GF-D8 (cell line): ENCODE measurements at places on chromosomes 2 and 18.

GRCh38 chr2:3956892-3957291 lies 253.5 kb downstream of the DCDC2C start:
- DNase-seq: no peak

- DNase-seq: no peak
Observed at GRCh38 chr2:238449909-238450417, 23.2 kb downstream of the ASB1 start.

DNA sequence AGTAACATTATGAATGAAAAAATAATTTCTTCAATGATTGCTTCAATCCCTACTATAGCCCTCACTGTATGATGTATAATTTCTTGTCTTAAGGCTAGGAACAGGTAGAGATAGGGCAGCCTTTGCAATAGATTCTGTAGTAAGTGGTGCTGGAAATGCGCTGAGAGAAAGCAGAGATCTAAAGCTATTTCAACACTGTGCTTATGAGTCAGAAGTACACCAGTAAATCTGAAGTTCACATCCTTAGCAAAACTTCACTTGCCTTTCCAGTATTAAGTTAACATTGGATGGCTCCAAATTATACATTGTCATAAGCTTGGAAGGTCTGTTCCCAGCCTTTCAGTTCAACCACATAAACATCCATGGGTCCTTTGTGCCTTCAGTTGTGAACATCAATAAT lies 178.2 kb upstream of the EPHA4 start:
- no peak for DNase-seq

- no peak for DNase-seq
Observed at GRCh38 chr2:26989156-26989555, 18.7 kb downstream of the MAPRE3 start.

- DNase-seq: no peak
Observed at GRCh38 chr18:67432806-67433205, 83.7 kb downstream of the DSEL start.

DNA sequence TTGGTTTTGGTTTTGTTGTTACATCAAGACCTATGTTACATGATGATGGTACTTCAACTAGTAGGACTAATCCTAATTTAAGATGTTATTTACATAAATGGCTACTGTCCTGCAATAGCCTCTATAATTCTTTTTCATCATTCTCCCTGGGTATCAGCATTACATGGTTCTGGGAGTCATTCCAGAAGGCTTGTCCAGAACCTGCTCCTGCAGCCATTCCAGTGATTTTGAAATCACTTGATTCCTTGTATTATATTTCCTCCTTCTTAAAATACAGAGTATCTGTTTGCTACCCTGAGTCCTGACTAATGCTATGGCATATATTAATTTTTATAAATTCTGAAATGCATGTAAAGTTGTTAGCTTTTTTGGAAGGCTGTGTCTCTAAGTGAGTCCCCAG lies 400.5 kb upstream of the MEIS1 start:
- DNase-seq: no peak

DNA sequence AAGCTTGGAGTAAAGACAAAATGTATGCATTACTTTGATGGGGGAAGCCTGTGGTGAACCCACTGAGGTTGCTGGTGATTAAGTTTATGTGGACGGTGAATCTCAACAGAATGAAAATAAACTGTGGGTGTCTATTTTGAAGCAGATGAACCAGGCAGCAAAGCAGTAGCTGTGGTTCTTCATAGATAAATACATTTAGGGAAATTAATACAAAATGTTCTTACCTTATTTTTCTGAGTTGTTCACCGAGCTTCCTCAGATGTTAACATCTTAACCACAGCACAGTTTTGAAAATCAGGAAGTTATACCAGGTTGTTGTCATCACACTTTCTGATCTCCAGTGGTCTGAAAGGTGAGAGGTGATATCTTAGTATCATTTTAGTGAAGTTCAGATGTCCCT lies 53.9 kb downstream of the NCK2 start:
- DNase-seq: peak; percentile 51

DNA sequence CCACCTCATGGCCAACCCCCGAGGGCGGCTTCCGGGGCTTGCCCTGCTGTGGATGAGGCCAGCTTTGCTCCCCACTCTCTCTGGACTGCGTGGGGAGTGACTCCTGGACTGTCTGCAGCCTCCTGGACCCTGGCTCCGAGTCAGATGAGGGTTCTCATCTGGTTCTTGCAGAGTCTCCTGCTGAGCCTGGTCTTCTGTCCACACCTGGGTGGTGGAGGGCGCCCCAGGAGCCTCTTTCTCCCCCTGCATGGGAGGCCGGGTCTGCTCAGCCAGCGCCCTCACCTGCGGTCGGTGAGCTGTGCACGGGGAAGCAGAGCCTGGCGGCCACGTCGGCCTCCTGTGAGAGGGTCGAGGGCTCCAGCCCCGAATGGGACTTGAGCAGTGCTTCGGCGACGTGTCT lies 78.3 kb downstream of the RTP5 start:
- DNase-seq: no peak

DNA sequence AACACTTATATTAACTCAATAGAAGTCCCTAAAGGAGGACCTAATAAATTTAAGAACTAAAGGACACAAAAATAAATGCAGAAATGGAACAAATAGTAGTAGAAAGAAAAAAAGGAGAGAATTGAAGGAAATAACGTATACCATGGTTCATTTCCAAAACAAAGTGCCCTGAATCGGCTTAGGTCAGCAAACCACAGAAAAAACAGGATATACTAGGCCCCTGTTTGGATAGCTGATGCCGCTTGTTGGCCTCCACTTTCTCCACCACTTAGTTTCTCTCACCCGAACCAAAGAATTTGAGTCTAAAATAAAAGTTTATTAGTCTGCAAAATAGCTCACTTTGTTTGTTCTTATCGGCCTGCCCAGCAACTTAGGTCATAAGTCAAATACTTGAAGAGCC lies 100.4 kb downstream of the HIBCH start:
- DNase-seq: no peak

DNA sequence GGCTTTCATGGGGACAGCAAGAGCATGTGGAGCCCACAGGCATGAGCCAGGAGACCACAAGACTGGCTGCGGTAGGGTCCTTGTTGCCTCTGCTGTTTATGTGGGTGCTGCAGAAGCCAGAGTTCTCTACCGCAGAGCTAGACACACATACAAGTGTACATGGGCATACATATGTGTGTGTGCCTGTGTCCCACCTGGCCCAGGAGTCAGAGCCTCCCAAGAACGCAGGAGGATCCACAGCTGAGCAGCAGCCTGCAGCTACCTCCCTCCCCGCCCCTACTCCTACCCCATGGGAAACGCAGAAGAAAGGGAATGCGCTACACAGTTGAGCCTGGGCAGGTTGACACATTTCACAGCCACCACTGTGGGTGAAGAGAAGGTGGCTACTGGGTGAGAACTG lies 438.1 kb upstream of the SMIM21 start:
- no peak for DNase-seq

DNA sequence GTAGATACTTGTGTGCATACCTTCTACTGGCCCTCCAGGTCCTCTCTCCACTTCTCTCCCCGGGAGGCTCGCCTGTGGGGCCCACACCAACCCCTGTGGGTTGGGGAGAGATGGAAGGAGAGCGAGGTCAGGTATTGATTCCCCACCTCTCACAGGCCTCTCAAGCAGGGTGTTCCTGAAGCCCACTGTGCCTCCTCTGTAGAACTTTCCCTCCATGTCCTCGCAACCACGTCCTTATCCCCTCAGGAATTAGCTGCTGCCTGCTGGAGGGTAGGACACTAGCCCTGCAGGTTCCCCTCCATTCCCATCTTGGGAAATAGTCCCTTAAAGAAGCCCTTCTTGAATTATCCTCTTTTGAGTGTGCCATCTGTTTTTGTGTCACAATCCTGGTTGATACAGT lies 38.9 kb upstream of the KLF11 start:
- no peak for DNase-seq

- no peak for DNase-seq
Observed at GRCh38 chr2:31997653-31998052, 13.2 kb downstream of the MEMO1 start.

- no peak for DNase-seq
Observed at GRCh38 chr2:36582951-36583350, 15.0 kb downstream of the FEZ2 start.

- DNase-seq: no peak
Observed at GRCh38 chr2:39435234-39435633, 1.9 kb downstream of the MAP4K3 start.

GRCh38 chr2:227862227-227862740 lies 9.1 kb upstream of the DAW1 start:
- no peak for DNase-seq

- no peak for DNase-seq
Observed at GRCh38 chr2:16117021-16117700, 176.8 kb downstream of the MYCN start.

- no peak for DNase-seq
Observed at GRCh38 chr18:26419746-26420145, 128.6 kb downstream of the KCTD1 start.

DNA sequence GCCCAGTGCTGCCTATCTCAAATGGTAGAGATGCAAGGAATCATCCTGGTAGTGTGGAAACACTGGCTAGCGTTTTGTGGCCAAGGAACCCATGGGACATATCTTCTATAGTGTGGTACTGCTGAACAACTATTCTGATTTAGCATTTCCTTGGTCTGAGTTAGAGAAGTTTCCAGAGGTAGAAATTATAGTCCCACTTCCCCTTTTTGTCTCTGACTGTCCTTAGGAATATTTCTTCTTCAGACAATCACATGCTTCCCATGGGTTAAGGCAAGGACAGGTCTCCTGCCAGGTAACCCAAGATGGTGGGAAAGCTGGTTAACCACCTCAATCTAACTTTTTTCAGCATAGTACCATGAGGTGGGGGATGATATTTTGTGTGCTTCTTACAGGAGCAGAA lies 729.5 kb upstream of the LRRTM4 start:
- no peak for DNase-seq

DNA sequence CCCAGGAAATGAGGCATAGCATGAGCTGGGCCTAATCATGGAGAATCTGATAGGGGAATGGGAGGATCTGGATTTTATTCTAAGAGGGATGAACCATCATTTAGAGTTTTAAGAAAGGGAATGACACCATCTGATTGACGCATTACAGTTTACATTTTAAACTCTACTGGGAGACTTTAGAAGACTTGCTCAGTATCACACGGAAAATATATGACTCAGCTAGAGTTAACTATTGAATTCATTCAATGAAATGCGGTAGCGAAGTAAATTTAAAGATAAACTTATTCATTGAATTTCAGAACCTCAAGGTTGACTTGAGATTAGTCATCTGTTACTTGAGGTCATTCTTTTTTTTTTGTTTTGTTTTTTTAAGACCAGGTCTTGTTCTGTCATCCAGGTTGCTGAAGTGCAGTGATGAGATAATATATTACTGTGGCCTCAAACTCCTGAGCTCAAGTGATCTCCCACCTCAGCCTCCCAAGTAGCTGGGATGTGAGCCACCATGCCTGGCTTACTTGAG lies 25.0 kb downstream of the MC4R start:
- DNase-seq: no peak

- DNase-seq: no peak
Observed at GRCh38 chr18:46497129-46497528, 159.9 kb downstream of the LOXHD1 start.

DNA sequence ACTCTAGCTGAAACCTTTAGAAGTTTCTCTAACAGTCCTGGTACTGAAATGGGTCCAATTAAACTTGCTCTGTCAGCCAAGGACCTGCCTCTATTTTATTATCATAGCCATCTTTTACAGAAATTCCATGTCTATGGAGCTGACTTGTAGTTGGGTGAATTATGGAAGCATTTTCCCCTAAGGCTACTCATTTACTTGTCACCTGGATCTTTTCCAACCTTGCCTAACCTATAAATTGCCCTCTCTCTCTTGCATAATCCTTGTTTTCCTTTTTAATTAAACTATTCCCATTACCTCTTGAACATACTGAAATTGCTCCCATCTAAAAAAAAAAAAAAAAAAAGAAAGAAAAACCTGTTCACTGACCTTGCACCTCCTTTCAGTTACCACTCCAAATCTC lies 74.6 kb upstream of the DOK6 start:
- DNase-seq: no peak

GRCh38 chr2:62340994-62341484 lies 145.1 kb downstream of the B3GNT2 start:
- no peak for DNase-seq

- no peak for DNase-seq
Observed at GRCh38 chr2:205759732-205760131, 77.4 kb downstream of the NRP2 start.

DNA sequence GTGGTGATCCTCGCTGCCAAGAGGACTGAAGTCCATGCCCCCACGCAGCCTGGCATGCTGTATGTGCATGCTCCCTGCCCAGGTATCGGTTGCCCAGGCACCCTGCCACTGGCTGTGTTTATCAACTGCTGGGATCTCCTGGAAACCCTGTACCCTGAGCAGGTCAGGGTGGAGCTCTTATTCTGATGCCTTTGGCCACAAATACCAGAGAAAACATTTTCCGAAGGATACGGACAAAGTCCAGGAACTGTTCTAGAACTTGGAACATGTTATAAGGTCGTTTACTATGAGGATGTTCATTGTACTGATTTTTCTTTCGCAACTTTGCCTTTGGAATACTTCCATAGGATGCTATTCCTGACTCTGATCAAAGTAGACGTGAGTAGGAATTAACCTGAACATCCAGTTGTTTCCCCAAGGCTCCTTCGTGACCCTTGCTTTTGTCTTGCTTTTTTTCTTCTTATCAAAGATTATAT lies 55.2 kb downstream of the TMEM17 start:
- DNase-seq: no peak

DNA sequence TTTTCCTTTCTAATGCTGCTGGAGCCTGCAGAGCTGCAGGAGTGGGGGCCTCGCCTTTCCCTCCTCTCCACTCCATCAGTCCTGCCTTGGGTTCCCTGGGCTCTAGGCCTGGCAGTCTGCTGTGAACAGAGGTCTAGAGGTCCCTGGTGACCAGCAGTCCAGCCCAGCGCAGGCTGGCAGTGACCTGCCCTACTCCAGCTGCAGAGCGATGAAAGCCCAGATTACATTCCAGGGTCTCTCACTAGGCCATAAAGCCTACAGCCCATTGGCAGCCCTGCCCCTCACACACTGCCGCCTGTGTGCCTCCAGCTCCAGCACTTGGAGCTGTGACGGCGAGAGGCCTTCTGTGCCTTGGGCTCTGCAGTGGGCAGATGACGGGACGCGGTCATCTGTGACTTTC lies 14.8 kb upstream of the MAL start:
- no peak for DNase-seq

DNA sequence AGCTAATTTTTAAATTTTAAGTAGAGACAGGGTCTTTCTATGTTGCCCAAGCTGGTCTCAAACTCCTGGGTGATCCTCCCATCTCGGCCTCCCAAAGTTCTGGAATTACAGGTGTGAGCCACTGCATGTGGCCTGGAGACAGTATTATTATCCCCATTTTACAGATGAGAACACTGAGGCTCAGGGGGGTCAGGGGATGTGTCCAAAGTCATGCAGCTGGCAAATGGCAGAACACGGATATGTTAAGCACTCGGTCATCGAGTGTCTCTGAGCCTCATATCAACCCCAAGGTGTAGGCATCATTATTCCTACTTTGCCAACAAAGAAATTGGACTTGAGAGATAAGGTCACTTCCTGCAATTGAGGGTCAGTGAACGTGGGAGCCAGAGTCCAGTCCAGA lies 12.6 kb downstream of the KCNK3 start:
- no peak for DNase-seq

- DNase-seq: peak; percentile 61
Observed at GRCh38 chr2:63124218-63124617, 73.6 kb downstream of the OTX1 start.
